ENCODE measurements at places on chromosomes 2 and 18.

GRCh38 chr18:58212274-58212673 is 168.2 kb downstream of the NEDD4L start:
- DNase-seq = no peak

DNA sequence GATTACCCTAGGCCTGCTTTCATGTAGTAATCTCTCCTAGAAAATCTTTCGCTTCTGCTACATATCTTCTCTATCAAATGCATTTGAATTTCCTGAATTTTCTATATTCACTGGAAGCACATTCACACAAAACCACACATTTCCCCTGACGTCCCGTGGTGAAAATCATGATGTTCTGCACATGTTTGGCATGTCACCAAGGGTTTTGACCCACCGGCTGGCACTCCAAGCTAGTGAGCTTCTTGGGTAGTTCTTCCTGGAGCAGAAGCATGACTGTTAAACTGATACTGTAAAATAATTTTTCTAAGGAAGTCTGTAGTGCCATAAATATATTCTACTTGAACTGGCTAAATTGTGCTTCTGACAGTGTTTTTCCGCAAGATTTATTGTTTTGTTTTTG is 510.1 kb upstream of the SLC8A1 start:
- no peak for DNase-seq

- DNase-seq = no peak
Measured at GRCh38 chr18:21960189-21960588, 209.2 kb upstream of the GATA6 start.

GRCh38 chr18:8232791-8233190 is 376.4 kb upstream of the RAB12 start:
- DNase-seq = no peak

DNA sequence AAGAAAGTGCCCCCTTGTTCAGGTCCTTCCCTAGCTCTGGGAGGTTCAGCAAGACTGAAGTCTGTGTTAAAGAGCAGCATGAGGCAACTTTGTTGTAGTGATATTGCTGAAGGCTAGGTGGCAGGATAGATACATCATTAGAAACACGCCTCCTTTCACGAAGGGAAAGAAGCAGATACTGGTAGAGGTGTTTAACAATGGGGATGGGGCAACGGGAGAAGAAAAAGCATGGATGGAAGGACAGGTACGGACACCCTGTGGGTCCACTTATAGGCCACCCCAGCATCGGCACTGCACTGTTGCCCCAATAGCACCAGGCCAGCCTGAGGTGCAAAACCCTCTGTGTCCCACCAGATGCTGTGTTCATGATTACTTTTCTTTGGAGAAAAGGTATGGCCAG is 3.5 kb upstream of the IGFBP5 start:
- DNase-seq = peak; percentile 64

DNA sequence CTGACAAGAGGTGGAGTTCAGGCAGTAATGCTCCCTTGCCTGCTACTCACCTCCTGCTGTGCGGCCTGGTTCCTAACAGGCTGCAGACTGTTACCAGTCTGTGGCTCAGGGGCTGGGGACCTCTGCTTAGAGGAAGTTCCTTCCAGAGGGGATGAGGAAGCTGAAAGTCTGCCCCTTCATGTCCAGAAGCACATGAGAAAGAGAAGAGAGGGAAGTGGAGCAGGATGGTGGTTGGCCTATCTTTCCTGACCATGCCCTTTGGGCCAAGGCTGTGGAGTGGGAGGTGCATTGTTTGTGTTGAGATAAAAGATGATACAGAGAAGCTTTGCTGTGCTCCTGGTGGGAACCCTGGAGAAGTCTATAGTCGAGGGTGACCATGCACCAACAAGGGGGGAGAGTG is 112.5 kb downstream of the LPIN1 start:
- no peak for DNase-seq

GRCh38 chr2:150487537-150488429 is at the start of gene RND3:
Gene RND3 (minus strand): TSS chr2:150487667. CDS start chr2:150487417, 250 bp downstream.
- DNase-seq = peak; percentile 89

GRCh38 chr2:160351956-160352355 is 141.7 kb downstream of the RBMS1 start:
- no peak for DNase-seq

GRCh38 chr2:3657881-3658280 is at the start of gene ALLC:
Gene ALLC (plus strand): TSS chr2:3658200. CDS start chr2:3671158, 12,958 bp downstream.
- DNase-seq = no peak

DNA sequence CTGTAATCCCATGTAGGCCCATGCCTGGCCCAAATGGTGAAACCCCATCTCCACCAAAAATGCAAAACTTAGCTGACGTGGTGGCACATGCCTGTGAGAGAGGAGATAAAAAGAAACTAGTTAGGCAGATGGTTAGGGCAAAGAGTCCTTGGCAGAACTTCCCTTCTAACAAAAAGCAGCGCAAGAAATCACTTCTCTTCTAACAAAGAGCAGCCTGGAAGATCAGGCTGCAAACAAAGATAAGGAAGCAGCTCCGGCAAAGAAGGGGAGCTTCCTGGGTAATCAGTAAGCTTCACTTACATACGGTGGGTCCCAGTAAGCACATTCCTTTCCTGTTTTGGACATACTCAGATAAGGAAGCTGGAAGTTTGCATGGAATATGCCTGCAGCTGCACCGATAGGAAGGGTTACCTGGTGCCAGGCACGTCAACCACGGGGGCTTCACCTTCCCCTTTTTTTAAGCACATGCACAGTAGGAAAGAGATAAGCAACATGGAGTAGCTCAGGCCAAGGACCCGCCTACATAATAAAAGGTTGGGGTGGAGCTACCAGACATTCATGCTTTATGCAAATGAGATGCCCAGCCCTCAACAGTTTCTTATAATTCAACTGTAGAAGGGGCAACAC is 61.0 kb upstream of the SLC25A52 start:
- DNase-seq = no peak

GRCh38 chr2:209942936-209943605 is 59.4 kb upstream of the RPE start:
- no peak for DNase-seq

DNA sequence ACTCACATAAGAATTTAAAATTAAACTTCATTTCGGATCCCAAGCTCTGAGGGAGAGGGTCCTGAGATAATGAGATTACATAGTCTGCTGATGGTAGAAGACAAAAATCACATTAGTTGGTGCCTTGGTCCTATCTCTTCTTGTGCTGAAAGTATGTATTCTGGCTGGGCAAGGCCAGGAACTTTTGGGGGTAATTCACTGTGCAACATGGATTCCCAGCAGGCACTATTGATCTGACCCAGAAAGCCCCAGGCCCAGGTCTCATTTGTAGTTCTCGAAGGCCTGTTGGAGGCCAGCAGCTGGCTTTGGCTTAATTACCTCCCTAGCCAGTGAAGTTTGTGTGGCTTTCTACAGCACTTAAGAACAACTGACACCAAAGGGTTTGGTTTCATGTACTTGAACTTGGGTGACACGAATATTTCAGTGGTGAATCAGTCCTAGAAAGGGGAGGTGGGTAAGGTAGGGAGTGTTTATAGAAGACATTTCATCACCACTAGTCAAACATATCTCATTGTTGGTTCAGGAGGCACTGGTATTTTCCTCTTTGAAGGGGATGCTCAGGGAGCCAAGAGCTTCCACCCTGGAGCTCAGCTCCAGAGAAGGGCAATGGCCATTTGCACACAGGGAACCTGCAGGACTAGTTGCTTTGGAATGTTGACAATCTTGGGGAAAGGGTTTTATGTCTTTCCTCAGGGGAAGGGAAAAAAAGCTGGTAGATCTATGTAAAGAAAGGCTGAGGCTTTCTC is 217.8 kb downstream of the OSR1 start:
- peak; percentile 69 for DNase-seq

DNA sequence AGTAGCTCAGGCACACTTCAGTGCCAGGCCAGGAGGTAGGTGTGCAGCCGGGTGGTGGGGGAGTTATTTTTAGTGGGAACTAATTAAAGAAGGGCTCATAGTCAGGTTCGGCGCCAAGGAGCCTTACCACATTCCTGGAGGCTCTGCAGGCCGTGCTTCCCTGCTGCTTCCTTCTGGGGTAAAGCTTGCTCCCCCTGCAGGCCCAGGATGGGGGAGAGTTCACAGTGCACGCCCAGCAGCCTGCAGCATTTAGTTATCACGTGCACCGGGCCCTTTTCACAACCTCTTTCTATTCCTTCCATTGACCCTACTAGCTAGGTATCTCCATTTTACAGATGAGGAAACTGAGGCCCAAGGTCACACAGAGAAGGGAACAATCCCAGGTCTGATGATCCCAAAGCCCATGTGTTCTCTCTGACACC is 2.5 kb downstream of the KCNF1 start:
- DNase-seq = no peak

- peak; percentile 69 for DNase-seq
Measured at GRCh38 chr2:96869822-96870625, at the start of gene SEMA4C. Gene SEMA4C (minus strand): TSS chr2:96870080. CDS start chr2:96867886, 2,194 bp downstream.

GRCh38 chr2:173191601-173192000 is 116.0 kb downstream of the MAP3K20 start:
- DNase-seq = peak; percentile 21

DNA sequence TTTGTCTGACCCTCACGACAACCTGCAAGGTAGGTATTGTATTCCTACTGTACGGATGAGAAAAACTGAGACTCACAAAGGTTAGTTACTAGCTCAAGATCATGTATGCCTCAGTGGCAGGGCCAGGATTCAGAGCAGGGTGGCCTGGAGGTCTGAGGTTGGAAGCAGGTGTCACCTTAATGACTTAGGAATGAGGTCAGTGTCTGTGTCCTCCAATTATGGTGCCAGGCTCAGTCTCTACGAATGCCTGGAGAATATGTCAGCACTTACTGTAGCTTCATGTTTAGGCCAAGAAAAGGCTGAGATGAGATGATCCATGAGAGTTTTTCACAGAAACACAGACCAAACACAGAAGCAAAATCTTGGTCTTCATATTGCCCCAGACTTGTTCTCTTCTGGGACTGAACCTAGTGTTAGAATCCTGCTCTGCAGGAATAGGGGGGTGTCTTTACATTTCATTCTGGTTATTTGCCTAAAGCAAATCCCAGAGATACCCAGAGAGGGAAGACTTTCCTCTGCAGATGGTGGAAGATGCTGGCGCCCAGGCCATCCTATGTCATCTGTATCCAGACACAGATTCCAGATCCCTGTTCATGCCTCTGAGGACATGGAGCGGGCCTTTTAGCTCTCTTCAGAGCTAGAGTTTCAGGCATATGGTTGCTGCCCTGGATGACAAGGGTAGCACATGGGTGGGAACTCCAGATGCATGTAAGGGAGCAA is 16.3 kb upstream of the RAB10 start:
- DNase-seq = no peak

DNA sequence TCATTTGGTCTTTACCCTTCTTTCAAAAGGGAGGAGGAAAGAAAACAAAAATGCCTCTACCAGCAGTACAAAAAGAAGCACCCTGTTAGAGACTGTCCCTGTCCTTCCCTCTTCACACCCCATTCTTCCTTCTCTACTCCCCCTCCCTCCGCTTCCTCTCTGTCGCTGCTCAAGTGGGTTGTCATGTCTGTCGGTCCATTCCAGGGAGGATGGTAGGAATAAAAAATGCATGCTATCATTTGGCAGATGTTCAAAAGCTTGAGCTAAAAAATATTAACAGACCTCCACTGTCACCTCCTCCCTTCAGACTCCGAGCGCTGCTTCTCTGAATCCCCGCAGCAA is 482.0 kb downstream of the BCL11A start:
- DNase-seq = no peak

GRCh38 chr2:138949517-138949916 is 169.3 kb upstream of the NXPH2 start:
- DNase-seq = no peak

DNA sequence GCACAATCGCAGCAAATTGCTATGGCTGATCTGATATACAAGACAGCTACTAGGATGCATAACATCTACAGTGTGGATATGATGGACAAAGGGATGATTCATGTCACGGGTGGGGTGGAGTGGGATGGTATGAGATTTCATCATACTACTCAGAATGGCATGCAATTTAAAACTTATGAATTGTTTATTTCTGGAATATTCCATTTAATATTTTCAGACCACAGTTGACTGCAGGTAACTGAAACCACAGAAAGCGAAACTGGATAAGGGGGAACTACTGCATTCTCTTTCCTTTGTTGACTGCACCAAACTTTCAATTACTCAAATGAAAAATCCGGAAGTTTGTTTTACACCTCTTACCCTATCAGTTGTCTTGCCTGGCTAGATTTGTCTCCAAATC is 94.4 kb upstream of the NEUROD1 start:
- DNase-seq = no peak

GRCh38 chr2:16729335-16729734 is 63.7 kb upstream of the CYRIA start:
- DNase-seq = no peak

DNA sequence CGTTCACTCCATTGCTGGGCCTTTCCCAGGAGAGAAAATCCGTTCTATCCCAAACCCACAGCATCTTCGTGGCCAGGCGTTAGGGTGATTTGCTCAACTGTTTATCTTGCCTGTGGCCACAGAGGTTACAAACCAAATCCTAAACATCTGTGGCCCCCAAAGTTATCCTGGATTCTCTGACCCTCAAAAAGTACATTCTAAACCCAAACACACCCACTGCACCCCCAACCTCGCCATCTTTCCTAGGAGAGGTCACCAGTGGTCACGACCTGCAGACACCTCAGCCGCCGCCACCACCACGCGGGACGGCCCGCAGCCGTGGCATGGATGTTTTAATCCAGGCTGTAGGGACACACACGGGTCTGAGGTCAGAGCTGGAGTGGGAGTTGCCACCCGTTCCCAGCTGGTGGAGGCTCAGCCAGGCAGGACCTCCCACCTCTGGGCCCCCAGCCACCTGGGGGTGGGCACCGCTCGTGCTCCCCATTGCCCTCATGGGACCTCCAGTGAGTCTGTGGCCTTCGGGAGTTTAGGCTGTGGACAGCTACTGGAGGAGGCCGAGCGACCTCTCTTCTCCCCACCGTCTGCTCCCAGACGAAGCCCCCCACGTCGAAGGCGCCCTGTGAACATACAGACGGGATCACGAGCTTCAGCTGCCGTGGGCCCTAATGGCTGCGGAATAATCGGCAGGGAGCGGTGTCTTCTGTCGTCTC is 72.0 kb downstream of the KCNG2 start:
- DNase-seq = no peak

GRCh38 chr2:145343287-145343686 is 823.4 kb upstream of the ZEB2 start:
- DNase-seq = no peak

- no peak for DNase-seq
Measured at GRCh38 chr2:45978302-45978859, 318.8 kb upstream of the EPAS1 start.

Measured in HTR-8/SVneo (cell line).